ENCODE measurements at places on chromosomes 16 and 17.

- no peak for DNase-seq
These were observed 7.0 kb upstream of the GSDMA start for GRCh38 chr17:39955726-39956225.

- DNase-seq, result no peak
These were observed 862 bp downstream of the CLEC16A start for GRCh38 chr16:10945065-10945787.

GRCh38 chr16:56777482-56777881 is 47.6 kb downstream of the NUP93 start:
- no peak for DNase-seq

GRCh38 chr16:79593074-79593531 is 7.4 kb downstream of the MAF start:
- DNase-seq, result no peak

- no peak for DNase-seq
These were observed 334 bp downstream of the GH1 start for GRCh38 chr17:63918305-63918704.

DNA sequence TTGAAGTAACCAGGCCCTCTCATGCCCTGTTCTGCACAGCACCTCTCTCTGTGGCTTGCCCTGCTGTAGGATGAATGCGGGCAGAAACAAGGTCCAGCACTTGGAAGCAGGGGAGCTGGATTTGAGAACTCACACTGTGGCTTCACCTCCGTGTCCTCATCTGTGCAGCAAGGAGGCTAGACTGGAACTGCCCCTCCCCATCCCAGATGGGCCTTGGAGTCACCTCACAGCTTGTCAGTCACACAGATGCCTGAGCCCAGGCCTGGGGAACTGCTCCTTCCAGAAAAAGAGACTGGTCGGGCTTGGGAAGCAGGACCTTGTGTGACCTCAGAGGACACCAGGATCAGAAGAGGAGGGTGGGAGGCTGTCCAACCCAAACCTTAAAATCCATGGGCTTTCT is 180.8 kb downstream of the CCT6B start:
- DNase-seq, result no peak

DNA sequence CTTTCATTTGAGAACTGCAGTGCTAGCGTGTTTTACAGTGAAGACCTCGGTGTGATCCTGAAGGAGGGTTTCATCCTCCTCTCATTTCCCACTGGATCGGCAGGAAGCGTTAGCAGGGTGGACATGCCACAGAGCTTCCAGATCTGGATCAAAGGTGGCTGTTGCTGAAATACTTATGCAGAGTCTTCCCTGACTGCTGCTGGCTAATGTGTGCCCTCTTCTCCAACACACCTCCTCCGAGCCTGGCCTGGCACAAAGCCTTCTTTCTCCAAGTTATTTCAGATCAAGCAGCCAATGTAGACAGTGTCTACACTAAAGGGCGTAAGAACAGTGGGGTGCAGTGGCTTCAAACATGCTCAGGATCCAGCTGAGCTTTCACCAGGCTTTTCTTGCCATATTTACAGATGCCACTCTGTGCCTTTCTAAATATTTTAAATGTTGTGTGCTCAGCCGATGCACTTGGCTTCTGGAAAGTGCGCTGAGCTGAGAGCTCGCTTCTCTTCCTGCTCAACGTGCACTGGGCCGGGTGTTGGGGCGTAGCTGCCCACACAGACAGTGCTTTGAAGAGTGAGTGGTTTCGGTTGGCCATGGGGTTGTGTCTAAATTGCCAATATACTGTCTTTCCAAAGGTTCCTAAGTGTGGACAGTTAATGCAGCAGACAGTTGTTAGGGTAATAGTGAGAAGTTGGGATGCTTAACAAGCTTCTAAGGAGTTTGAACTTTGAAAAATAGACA is 2.1 kb downstream of the ZNF750 start:
- no peak for DNase-seq
